NCI-H345 (cell line): ENCODE measurements at places on chromosomes 2 and 18.

DNA sequence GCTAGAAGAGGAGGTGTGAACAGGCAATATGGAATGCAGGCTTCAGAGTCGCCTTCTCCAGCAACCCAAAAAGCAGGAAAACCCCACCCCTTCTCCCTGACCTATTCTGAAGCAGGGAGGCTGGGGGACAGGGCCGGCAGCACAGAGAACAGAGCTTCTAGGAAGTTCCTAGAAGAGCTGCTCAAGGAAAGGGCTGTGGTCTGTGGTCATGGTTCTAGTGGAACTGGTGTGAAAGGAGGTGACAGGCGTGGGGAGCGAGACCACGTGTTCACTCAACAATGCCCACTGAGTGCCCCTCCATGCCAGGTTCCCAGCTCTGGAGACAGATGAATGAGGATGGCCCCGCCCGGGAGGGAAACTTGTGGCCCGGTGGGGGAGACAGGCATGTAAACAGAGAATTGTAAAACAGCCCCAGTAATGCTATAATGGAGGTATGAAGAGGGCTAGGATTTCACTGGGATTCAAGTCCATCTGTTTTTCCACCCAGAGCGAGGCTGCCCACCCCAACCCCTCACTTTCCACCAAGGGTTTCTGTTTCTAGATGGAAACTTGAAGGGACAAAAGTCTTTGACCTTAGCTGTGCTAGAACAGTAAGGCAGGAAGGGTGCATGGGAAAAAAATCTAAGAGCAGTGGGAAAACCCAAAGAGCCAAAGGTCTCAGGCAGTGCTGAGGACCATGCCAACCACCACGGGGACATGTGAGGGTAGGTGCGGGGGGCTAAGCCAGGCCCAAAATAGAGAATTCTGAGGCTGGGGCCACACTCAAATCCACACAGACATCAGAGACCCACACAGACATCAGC, 71.8 kb downstream of the TNS1 start:
- DNase-seq: no peak

GRCh38 chr18:45494811-45495210, 120.5 kb upstream of the SLC14A2 start:
- DNase-seq: no peak

DNA sequence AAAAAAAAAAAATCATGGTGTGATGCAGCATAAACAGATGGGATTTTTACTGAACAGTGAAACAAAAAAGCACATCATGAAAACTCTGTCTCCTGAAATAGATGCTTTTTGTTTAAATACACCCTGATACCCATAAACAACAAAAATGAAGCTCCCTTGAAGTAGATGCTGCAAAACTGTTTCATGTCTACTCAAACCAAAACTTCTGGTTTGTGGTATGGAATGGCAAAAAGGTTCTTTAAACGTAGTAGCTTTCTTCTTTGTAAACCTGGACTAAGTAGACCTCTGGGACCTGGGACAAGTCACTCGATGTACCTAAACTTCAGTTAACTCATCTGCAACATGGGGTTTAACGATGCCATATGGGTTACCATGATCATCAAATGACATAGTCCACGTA, 64.4 kb upstream of the RAPH1 start:
- no peak for DNase-seq

DNA sequence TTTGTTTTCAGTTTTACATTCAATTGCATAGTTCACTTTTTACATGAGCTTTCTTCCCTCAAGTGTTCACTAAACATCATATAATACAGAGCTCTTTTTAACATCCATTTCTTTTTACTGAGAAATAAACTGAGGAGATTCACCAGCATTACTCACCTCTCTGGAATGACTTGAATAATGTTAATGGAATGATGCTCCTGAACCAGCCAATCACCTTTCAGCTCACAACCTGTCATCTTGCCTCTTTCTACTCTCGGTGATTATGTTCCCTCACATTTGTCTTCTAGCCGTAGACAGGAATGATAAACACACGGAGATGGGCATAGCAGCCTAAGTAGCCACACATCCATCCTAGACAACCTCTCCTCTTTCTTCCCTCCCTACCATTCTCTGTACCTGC, 301.7 kb downstream of the PAX3 start:
- no peak for DNase-seq

GRCh38 chr2:114659880-114660279, 217.4 kb downstream of the DPP10 start:
- DNase-seq: no peak

GRCh38 chr2:23707096-23707495, 219.8 kb downstream of the ATAD2B start:
- no peak for DNase-seq

- no peak for DNase-seq
These were observed 101.5 kb downstream of the KCNF1 start for GRCh38 chr2:11013196-11013595.

GRCh38 chr2:236990552-236990951, 95.1 kb upstream of the COPS8 start:
- no peak for DNase-seq

DNA sequence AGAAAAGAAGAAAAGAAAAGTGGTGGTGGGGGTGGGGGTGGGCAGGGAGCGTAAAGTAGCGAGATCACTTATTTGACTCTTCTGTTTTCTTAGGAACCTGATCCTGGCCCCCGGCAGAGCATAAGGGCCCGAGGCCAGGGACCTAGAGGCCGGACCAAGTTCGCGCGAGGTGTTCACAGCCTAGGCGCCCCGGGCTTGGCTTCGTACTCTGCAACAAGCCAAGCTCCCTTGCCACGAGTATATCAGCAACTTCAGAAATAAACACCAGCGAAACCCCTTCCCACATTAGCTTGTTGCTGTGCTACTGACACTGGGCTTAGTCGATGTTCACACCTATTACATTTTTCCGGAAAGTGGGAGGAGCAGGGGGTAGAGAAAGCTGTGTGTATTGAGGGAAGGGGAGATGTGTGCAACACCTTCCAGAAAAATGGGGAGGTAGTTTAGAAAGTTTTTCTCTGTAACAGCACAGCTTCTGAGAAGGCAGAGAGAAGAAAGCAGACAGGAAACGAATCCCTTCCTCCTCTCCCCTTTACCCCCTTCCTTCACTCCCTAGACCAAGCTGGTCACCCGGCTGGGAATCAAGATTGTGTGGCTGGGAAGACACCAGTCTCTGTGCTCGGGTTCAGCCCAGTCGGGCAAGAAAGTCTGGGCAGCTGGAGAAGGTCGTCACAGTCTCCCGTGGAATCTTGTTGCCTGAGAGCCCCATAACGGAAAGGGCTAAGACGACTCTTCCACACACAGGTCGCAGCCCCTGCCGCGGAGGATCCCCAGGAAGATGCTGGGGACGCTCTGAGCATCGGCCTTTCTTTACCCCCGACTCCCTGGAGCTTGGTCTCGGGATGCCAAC, 12.0 kb upstream of the SATB2 start:
- DNase-seq: no peak

GRCh38 chr18:55762424-55762823, 174.4 kb upstream of the TCF4 start:
- no peak for DNase-seq

GRCh38 chr2:156253765-156254164, 78.8 kb downstream of the NR4A2 start:
- no peak for DNase-seq

- peak; percentile 51 for DNase-seq
These were observed 132.1 kb downstream of the MBP start for GRCh38 chr18:77000527-77000926.

DNA sequence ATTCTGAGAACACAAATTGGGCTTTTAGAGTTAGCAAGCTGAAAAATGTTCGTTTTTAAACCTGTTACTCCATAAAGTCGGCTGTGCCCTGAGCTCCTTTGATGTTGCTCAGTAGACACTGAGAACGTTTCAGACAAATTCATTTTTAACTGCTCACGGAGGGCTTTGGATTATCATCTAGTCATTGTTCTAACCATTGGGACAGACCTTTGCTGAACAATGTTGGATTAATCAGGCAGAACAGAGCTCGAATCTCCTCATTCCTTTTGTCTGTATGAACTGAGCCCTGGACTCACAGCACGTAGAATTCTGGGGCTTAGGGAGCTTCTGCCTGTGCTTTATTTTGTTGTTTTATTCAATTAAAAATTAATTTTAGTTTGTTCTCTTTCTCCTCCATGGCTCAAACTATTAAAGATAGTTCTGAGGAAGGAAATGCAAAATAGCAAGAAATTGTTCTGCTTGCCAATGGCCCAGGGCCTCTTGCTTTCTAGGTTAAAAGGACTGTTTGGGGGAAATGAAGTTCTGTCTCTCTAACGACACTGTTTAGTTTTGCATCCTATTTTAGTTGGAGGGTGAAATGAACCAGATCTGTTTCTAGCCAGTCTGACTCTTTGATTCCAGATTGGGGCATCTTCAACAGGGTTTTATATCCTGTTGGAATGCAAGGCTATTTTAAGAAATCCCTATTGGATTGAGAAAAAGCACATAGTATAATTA, 114.7 kb upstream of the CXCR4 start:
- no peak for DNase-seq

GRCh38 chr2:40367652-40368051, 84.2 kb downstream of the SLC8A1 start:
- DNase-seq: no peak

- DNase-seq: no peak
These were observed 1425.6 kb upstream of the PIK3C3 start for GRCh38 chr18:40529478-40529877.

DNA sequence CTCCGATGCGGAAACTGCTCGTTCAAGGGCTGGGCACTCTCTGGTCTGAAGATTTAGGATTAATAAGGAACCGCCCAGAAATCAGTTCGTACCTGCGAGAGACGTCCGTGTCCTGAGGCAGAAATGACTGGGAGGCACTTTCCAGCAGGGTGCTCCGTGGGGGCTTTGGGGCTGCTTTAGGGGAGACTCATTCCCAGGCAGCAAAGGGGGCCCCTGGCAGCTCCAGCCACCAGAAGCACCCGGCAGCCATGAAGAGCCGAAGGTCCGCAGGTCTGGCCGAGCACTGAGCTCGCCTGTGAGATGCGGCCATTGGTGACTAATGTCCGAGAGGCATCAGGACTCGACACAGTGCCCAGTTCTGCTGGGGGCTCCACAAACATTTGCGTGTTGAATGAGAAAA, 20.9 kb downstream of the KCNG2 start:
- DNase-seq: no peak

DNA sequence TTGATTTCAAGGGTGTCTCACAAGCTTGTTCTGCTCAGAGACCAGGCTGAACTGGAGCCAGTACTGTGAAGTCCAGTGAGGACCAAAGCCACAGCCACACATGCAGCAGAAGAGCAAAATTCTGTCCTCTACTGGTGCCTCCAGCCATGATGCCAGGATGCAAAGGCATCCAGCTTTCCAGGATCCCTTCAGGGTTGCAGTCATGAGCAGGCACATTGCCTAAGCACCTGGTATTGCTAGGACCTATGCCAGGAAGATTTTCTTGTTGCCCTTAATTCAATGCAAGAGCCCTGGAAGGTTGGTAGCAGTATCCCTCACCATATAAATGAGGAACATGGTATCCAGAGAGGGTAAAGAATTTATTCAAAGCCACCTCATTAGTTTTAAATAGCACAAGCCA, 78.9 kb upstream of the CYRIA start:
- no peak for DNase-seq

- peak; percentile 57 for DNase-seq
These were observed 57.4 kb downstream of the ADI1 start for GRCh38 chr2:3461801-3462492.

DNA sequence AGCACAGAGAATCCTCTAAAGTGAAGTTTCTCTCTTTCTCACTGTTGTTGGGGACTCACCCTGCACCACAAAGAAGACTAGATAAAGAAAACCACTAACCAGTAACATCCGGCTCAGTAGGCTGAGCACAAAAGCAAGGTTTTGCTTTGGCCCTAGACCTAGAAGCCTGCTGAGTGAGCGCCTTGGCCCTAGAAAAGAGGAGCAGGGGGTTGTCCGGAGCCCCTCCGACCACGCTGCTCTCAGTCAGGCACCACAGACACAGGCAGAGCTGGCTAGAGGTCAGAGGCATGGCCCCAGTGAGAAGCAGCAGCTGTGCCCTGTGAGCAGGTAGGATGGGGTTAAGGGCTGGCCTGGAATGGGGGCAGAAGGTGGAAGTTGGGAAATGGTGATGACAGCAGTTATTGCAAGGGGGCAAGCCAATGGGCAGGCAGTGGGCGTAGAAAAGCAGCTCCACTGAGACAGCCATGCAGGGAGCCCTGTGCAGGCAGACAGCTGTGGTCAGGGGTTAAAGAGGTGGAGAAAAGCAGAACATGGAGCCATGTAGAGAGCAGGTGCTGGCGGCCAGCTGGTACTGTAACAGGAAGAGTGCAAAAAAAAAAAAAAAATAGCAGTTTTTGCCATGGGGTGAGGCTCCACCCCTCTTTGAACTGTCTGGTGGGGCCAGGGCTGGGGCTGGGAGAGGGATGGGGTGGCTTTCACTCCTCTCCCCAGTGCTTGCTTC, 36.9 kb upstream of the SLC14A1 start:
- DNase-seq: no peak

GRCh38 chr18:62977512-62977911, 262.2 kb downstream of the PHLPP1 start:
- no peak for DNase-seq

DNA sequence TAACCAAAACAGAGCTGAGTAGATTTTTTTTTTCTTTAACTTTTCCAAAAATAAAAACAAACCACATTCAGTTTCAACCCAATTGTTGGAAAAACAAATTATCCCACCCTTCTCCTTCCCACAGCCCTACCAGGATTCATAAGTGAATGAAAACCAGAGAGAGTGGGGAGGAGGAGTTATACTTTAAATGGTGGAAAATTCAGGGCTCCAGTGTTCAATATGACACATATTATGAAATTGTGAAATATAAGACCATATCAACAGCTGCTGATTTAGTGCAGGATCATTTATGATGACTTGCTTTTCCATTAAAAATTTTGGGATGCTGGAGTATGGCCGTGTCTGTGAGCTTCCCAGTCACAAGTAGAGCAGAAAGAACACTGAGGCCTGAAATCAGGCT, 26.7 kb downstream of the COLEC12 start:
- no peak for DNase-seq

DNA sequence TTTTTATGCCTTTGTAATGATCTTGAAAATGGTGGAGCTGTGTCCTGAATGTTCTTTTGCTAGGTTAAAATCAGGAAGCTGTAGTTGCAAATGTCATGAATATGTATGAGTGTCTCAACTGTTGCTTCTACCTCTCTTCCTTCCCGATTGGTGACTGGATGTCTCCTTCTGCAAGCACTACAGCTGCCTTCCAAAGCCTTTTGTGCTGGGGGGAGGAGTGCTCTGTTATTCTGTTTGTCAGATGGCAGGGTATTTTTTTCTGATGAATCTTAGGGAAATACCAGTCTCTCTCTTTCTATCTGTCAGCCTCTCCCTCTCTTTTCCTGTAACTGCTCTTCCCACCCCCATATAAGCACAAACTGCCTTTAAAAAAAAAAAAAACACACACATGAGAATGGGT, 1396.3 kb upstream of the CELF4 start:
- DNase-seq: peak; percentile 76

GRCh38 chr2:173940208-173941020, 24.8 kb downstream of the SP3 start:
- DNase-seq: no peak

DNA sequence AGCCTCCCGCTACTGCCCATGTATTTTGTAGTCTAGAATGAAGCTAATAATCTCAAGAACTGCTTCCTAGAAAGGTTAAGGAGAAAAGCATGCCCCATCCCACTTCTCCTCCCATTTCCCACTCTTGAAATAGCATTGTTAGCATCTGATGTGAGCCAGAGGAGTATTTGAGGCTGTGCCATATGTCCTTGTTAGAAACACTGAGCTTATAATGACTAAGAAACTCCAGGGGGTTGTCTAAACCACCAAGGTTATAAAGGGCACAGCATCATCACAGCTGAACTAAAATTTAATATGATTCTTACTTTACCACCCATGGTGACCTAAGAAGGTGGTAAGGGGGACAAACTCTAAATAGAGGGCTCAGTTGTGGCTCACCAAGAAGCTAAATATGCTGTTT, 16.6 kb downstream of the TSPYL6 start:
- no peak for DNase-seq

- peak; percentile 93 for DNase-seq
These were observed 404.3 kb downstream of the XIRP2 start for GRCh38 chr2:167292430-167293171.
